ENCODE measurements at places on chromosomes 2 and 18.

DNA sequence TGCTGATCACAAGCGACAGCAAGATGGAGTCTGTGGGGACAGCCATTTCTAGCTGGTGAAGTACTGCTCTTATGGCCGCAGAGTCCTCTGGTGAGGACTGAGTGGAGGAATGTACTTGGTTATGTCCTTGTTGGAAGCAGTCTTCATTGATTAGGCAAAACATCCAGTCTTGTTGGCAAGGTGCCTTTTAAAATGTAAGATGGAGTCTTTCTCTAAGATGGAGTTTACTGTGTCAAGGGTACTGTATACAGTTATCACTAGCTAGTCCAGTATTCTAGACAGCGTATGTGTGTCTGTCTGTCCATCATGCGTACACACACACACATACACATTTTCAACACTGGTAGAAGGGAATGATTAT is 74.8 kb downstream of the NPAS2 start:
- peak; percentile 18 for DNase-seq
- no peaks in the 10 kb centered on the region for H3K36me3 ChIP-seq
- no peaks in the 10 kb centered on the region for H3K4me1 ChIP-seq
- H3K4me3 ChIP-seq = no peak overlapping the region
- H3K27ac ChIP-seq = no peak overlapping the region
- no peaks in the 10 kb centered on the region for H3K27me3 ChIP-seq

GRCh38 chr2:160700021-160700814 is 206.6 kb upstream of the RBMS1 start:
- no peaks in the 10 kb centered on the region for H3K27me3 ChIP-seq
- no peak for DNase-seq
- H3K4me1 ChIP-seq = no peaks in the 10 kb centered on the region
- no peak overlapping the region for H3K4me3 ChIP-seq
- no peak overlapping the region for H3K27ac ChIP-seq

- H3K4me3 ChIP-seq = no peak overlapping the region
- no peak for DNase-seq
- H3K4me1 ChIP-seq = no peaks in the 10 kb centered on the region
- no peaks in the 10 kb centered on the region for H3K27me3 ChIP-seq
These were observed 54.5 kb downstream of the BCL11A start for GRCh38 chr2:60498816-60499429.

DNA sequence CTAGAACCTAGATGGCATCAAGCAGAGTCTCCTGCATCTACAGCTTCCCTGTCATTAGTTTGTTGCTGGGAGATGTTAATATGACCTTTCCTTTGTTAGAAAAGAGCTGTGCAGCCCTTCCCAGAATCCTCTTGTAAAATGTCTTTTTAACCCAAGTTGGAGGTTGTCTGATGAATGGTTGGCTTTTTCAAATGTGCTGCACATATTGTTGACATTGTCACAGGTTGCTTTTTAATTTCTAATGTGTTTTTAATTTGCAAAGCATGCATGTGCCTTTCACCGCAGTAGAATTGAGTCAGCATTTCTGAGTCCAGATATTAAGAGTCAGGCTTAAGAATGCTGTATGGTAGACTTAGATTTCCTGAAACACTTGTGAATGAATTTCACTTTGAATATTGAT is 120.8 kb downstream of the GREB1L start:
- no peaks in the 10 kb centered on the region for H3K36me3 ChIP-seq
- peak overlapping the region; percentile 95 for H3K27ac ChIP-seq
- DNase-seq = no peak
- H3K4me3 ChIP-seq = no peak overlapping the region

DNA sequence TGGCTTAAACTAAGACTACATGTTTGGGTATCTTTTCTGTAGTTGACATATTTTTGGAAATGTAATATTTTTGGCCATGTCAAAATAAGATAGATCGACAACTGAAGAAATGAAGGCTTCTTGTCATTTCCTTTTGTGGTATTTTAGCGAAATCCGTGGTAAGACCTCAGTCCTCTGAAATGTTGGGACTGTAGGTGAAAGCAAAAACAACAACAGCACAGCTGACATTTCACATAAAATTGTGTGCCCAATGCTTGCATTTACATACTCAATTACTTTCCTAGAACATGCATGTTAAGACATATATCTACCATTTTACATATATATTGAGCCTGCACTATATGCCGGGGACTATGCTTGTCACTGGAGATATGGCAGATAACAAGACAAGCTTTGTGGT is 50.2 kb downstream of the SPP2 start:
- no peak overlapping the region for H3K27ac ChIP-seq
- DNase-seq = no peak
- H3K4me3 ChIP-seq = no peak overlapping the region
- H3K36me3 ChIP-seq = no peaks in the 10 kb centered on the region
- no peaks in the 10 kb centered on the region for H3K4me1 ChIP-seq

DNA sequence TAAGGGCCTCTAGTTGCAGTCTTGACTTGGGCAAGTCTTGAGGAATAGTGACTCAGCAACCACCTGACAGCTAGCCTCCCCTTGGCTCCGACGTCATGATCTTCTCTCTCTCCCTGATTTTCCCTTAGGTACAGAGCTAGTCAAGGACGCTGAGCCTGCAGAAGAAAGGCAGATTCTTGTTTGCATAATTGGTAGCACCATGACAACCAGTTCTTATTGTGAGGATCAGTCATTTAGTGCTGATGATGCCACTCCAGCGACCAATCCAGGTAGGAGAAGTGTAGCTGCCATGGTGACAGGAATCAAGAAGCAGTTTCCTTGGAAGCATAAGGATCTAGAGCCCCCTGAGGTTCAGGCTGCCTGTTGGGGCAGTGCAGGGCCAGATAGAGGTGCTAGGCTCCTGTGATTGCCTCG is 2.8 kb upstream of the RESP18 start:
- H3K4me3 ChIP-seq = no peak overlapping the region
- DNase-seq = no peak
- no peaks in the 10 kb centered on the region for H3K36me3 ChIP-seq
- no peak overlapping the region for H3K27ac ChIP-seq
- no peaks in the 10 kb centered on the region for H3K4me1 ChIP-seq

DNA sequence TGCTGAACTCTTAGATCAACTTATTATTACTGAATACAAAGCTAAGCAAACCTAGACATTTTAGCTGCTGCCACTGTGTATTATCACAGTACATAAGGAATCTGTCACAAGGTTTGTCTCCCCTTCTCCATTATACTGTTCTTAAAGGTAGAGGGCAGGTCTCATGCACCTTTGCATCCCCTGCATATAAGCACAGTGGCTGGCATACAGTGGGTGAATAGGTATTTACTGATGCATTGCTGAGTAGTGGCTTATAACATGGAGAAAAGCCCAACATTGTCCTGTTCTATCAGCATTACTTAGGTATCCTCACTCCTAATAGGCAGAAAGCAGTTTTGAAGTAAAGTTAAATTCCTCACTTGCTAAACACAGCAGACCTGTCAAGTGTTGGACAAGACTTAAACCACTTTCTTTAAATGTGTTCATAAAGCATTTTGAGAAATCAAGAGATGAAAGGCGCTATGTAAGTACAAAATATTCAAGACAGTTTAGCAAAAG is 43.6 kb downstream of the SF3B1 start:
- H3K4me3 ChIP-seq = no peak overlapping the region
- H3K36me3 ChIP-seq = peaks cover 55% of the 10 kb centered on the region
- H3K27me3 ChIP-seq = no peaks in the 10 kb centered on the region

DNA sequence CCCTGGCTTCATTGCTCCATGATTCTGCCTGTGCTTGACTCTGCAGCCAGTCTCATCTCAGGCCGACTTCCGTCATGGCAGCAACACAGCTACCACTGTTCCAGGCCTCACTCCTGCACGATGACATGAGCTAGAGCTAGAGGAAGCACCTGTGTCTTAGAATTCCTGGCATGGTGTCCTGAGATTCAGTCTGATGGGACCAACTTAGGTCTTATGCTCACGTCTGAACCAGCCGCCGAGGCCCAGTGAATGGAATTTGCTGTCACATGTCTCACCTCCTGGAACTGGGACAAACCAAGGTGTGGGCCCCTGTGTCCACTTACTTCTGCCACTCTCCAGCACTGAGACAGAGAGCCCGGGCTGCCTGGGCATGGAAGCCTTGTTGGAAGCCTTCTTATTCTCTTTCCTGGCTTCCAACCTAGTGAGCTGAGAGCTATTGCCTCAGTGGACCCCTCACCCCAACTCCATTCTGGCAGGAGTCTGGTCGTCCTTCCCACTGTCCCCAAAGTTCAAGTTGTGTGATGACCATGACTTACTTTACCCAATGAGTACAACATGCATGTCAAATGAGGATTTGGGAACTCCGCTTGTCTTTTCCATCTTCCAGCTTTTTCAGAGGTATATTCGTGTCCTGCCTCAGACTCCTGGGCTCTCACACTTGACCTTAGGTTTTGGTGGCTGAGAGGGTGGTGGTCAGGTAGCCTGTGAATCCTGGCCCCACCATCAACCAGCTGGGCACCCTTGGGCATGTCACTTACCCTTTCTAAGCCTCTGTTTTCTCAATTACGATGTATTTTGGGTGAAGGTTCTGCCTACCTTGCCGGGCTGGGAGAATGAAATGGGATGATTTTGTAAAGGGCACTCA is 39.1 kb upstream of the HS6ST1 start:
- H3K4me1 ChIP-seq = no peaks in the 10 kb centered on the region
- no peaks in the 10 kb centered on the region for H3K36me3 ChIP-seq
- H3K27me3 ChIP-seq = no peaks in the 10 kb centered on the region
- H3K27ac ChIP-seq = no peak overlapping the region
- DNase-seq = no peak

DNA sequence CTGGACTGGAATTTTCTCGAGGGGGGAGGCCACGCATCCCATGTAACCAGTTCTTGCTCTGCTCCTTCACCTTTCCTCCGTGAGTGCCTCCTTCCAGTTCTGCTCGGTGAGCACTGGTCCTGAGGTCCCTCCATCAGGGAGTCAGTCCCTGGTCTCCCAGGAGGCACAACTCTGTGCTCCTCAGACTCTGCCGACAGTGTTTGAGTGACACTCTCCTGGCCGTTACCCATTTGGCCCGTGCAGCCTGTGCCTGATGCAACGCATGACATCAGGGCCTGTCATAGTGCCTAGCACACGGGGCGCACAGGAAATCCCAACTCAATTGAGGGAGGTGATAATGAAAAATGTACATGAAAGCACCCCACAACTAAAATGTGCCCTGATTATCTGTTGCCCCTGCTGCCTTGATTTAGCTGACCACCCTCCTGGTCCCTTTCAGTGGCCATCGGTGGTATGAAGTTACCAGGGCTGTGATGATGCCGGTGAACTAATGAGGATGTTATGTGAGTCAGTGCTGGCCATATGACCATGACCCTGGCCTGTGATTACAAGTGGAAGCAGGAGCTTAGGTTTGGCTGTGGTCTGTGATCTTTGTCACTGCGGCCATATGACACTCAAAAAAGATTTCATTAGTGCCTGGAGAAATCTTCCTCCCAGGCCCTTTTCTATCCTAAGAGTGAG is 144.6 kb downstream of the TDRD15 start:
- peaks cover 7% of the 10 kb centered on the region for H3K4me1 ChIP-seq
- DNase-seq = peak; percentile 44
- H3K27me3 ChIP-seq = no peaks in the 10 kb centered on the region
- no peaks in the 10 kb centered on the region for H3K36me3 ChIP-seq
- H3K4me3 ChIP-seq = no peak overlapping the region

- no peaks in the 10 kb centered on the region for H3K36me3 ChIP-seq
- peaks cover 10% of the 10 kb centered on the region for H3K27me3 ChIP-seq
- H3K4me1 ChIP-seq = peaks cover 4% of the 10 kb centered on the region
- H3K4me3 ChIP-seq = no peak overlapping the region
- peak; percentile 83 for DNase-seq
These were observed 125.3 kb downstream of the ZFP36L2 start for GRCh38 chr2:43100883-43101662.

- no peak overlapping the region for H3K27ac ChIP-seq
- H3K4me3 ChIP-seq = no peak overlapping the region
- DNase-seq = no peak
- peaks cover 65% of the 10 kb centered on the region for H3K36me3 ChIP-seq
These were observed 84.1 kb upstream of the FRZB start for GRCh38 chr2:182950546-182950945.

GRCh38 chr2:27824401-27824800 is 52.9 kb downstream of the MRPL33 start:
- H3K27me3 ChIP-seq = no peaks in the 10 kb centered on the region
- H3K27ac ChIP-seq = no peak overlapping the region
- no peaks in the 10 kb centered on the region for H3K4me1 ChIP-seq
- no peak overlapping the region for H3K4me3 ChIP-seq
- H3K36me3 ChIP-seq = no peaks in the 10 kb centered on the region

DNA sequence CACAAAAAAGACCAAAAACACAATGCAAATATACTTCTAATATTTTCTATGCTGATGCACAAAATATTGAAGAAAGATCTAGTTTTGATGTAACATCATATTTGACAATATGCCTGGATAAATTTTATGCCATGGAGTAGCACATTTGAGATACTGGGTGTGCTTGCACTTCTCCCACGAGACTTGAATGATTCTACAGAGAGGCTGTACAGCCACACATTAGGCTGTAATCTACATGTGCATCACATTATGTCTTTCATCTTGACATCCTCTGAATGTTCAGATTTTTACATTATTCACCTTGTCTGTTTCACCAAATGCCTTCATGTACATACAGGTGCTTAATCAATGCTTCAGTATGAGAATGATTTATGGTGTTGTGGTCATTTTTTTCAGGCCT is 756.4 kb upstream of the CDH7 start:
- no peak for DNase-seq
- no peak overlapping the region for H3K4me3 ChIP-seq
- H3K36me3 ChIP-seq = no peaks in the 10 kb centered on the region
- H3K27ac ChIP-seq = no peak overlapping the region
- no peaks in the 10 kb centered on the region for H3K27me3 ChIP-seq

DNA sequence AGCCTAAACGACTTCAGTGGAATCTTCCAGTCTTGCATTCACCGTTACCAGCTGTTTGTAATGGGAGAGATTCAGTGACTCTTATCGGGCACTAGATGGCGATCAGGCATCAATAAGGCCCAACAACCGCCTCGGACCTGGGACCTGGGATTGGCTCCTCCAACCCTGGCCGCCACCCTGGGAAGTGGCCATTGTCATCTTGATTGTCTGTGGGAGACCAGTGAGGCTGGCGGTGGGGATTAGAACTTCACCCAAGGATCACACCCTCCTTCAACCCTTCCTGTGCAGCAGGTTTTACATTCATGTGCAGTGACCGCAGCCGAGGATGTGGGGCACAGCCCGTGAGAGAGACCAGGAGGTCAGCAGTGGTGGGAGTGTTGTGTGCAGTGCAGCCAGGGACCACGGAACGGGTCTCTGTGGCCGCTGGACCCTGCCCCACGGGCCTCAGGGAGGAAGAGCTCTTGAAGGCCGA is 85.3 kb downstream of the SPP2 start:
- H3K27ac ChIP-seq = no peak overlapping the region
- peaks cover 6% of the 10 kb centered on the region for H3K4me1 ChIP-seq
- H3K4me3 ChIP-seq = no peak overlapping the region
- H3K36me3 ChIP-seq = no peaks in the 10 kb centered on the region
- DNase-seq = peak; percentile 95

DNA sequence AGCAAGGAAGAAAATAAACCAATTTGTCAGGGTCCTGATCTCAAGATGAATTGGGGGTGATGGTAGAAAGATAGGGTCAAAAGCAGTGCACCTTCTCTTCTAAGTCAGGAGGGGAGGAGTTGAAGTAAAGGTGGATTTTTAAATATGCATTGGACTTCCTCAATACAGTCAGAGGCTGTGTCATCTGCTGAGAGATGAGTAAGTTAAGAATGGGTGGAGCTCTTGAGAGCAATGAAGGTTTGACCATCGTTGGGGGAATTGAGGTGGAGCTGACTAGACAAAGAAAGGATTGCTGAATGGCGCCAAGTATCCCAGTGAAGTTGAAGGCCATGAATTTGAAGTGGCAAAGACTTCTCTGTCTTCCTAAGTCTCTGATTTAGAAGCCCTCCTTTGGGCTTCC is 18.4 kb upstream of the CPO start:
- H3K36me3 ChIP-seq = no peaks in the 10 kb centered on the region
- H3K27ac ChIP-seq = no peak overlapping the region
- H3K4me1 ChIP-seq = no peaks in the 10 kb centered on the region
- H3K27me3 ChIP-seq = no peaks in the 10 kb centered on the region
- H3K4me3 ChIP-seq = no peak overlapping the region
